Stimulated activated CD4-positive, alpha-beta T cell treated with anti-CD3 and anti-CD28 coated beads, TNF-alpha, amount 100 ng/mL, for 4 hours (primary cell): ENCODE measurements at places on chromosomes 3 and 15.

DNA sequence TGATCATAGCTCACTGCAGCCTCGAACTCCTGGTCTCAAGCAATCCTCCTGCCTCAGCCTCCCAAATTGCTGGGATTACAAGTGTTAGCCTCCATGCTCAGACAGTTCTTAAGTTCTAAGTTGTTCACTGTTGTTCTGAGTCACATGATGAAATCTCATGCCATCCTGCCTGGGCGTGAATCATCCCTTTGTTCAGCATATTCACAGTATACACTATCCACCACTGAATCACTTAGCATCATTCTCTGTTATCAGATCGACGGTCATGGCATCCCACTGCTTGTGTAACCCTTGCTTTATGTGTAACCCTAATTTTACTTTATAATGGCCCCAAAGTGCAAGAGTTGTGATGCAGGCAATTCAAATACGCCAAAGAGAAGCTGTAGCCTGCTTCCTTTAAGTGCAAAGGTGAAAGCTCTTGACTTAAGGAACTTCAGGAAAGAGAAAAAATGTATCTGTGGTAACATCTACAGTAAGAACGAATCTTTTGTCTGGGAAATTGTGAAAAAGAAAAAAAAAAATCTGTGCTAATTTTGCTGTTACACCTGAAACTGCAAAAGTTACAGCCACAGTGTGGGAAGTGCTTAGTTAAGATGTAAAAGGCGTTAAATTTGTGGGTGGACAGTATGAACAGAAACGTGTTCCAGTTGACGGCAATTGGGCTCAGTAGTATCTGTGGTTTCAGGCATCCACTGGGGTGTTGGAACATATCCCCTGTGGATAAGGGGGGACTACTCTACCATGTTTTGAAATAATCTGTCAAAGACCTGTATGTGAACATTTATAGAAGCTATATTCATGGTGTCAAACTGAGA is 80.6 kb downstream of the PCOLCE2 start:
- DNase-seq = no peak

- no peak for DNase-seq
Observed at GRCh38 chr3:25906132-25906906, 116.4 kb downstream of the OXSM start.

DNA sequence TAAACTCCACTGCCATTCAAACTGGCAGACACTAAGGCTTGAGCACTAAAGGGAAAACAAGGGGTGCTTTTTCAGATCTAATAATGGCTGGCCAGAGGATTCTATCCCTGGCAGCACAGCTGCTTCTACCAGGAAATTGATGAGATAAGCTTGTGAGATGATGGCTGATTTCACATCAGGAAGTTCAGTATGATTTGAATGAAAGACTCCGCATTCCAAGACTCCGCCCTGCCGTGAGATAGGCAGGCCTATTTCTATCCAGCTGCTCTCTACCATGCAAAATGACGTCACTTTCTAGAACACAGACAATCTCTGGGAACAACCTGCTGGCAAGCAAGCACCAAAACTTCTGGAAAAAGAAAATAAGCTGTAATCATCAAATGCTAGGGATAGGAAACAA is 171.8 kb downstream of the WDR76 start:
- DNase-seq = no peak

- DNase-seq = no peak
Observed at GRCh38 chr3:123005291-123005690, 22.3 kb downstream of the SEMA5B start.

GRCh38 chr3:189530822-189531221 is 100.4 kb upstream of the TP63 start:
- no peak for DNase-seq

GRCh38 chr3:179713643-179714090 is 60.8 kb downstream of the USP13 start:
- no peak for DNase-seq

DNA sequence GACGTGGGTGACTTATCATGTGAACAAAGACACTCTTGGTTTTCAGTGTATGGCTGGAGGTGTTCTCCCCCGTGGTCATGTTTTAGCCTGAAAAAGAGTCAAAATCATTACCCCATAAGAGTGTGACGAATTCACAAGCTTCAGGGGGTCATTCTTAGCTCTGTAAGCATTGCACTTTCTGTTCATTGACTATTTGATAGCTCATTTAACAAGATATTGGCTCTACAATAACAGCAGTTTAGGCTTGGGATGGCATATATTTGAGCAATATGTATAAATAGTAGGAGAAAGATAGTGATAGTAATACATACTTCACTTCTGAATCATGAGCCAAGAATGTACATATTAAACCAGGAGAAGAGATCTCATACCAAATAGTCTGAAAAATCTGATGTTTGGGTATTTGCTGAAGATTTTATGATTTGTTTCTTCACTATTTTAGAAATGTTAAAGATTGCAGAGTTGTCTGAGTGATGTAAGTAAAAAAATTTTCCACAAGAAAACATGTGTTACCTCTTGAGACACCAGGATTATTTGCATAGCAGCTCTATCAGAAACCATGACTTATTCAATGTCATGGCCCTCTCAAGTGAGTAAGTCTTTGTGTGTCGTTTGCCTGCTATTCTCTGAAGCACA is 996.0 kb downstream of the OTOL1 start:
- DNase-seq = no peak

- no peak for DNase-seq
Observed at GRCh38 chr3:9193211-9193610, 56.2 kb downstream of the SRGAP3 start.
